ENCODE measurements at places on chromosomes 2 and 18.

- DNase-seq, result no peak
These were observed 4.7 kb downstream of the RTKN start for GRCh38 chr2:74436848-74437695.

DNA sequence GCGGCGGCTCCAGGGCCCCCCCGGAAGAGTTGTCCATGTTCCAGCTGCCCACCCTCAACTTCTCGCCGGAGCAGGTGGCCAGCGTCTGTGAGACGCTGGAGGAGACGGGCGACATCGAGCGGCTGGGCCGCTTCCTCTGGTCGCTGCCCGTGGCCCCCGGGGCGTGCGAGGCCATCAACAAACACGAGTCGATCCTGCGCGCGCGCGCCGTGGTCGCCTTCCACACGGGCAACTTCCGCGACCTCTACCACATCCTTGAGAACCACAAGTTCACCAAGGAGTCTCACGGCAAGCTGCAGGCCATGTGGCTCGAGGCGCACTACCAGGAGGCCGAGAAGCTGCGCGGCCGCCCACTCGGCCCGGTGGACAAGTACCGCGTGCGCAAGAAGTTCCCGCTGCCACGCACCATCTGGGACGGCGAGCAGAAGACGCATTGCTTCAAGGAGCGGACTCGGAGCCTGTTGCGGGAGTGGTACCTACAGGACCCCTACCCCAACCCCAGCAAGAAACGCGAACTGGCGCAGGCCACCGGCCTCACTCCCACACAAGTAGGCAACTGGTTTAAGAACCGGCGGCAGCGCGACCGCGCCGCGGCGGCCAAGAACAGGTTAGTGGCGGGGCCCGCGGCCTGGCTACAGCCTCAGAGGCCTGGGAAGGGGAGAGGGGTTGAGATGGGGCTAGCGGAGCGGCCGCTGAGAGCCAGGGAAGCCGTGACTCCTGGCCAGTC is 965 bp downstream of the SIX3 start:
- no peak for DNase-seq

DNA sequence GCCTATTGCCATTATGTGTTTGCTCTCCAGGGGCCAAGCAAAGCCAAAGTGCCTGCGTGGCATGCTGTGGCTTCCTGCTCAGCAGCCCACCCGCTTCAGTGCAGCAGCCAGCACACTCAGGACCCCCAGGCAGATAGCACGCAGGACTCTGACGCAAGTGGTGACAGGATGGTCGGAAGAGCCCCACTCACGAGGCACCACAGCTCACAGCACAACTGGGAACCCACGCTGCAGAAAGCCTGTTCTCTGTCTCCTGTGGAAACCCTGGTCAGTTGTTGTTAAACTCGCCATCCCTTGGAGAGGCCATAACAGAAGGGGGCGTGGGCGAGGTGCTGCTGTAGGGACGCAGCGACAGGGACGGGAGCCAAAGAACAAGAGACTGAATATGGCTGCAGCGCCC is 76.4 kb downstream of the HDAC4 start:
- no peak for DNase-seq

- DNase-seq, result no peak
These were observed 192.2 kb upstream of the PXDN start for GRCh38 chr2:1936427-1936980.

Measured in NCI-H1092 treated with DMSO at 0.1 percent for 48 hours (cell line).